ENCODE measurements at places on chromosomes 1 and 21. TPM values are rescaled to one million over a fixed set of nuclear protein-coding genes. Genes with fewer than 3 reads are reported as not detected.

- no peaks in the 10 kb centered on the region for H3K4me1 ChIP-seq
- H3K36me3 ChIP-seq = no peaks in the 10 kb centered on the region
- DNase-seq = no peak
- no peaks in the 10 kb centered on the region for H3K27me3 ChIP-seq
- H3K4me3 ChIP-seq = no peak overlapping the region
Measured at GRCh38 chr21:21713651-21714180, 715.5 kb downstream of the NCAM2 start.

DNA sequence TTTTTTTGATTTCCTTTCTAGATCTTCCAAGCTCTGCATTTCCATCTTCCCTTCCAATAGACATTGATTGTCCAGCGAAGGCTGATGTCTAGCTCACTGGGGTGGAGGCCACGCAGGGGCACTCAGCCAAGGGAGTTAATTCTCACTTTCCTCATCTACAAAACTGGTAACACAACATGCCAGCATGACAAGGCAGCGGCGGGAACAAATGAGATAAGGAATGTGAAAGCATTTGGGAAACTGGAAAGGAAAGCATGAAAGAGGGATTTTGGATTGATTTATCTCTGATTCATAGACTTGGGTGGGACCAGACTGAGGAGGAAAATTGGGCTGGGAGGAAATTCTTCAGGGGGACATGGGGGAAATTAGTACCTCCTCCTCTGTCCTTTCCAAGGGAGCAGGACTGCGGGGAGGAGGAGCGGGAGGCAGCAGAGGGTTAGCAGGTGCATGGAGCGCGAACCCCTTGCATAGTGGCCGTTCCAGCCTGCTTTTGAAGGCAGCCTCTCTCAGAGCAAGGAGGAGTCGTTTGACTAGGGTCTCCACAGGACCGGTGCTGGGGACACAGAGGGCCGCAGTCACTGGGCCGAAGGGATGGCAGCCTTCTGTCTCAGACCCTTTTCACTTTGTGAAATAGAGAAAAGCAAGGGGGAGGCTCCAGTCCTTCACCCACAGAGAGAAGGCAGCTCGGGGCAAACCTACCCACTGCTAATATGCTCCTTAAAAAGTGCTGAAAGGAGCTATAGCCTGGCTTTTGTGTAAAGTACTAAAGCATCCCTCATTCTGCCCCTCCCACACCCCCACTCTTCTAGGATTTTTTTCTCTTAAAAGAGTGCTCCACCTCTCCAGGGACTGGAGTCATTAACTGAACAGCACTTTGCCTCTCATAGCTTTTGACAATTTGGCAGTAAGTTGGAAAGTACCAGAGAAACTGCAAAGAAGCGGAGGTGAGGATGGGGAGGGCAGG, 89.2 kb downstream of the PLXNA2 start:
- no peak overlapping the region for H3K27ac ChIP-seq
- no peak for DNase-seq
- no peaks in the 10 kb centered on the region for H3K27me3 ChIP-seq

DNA sequence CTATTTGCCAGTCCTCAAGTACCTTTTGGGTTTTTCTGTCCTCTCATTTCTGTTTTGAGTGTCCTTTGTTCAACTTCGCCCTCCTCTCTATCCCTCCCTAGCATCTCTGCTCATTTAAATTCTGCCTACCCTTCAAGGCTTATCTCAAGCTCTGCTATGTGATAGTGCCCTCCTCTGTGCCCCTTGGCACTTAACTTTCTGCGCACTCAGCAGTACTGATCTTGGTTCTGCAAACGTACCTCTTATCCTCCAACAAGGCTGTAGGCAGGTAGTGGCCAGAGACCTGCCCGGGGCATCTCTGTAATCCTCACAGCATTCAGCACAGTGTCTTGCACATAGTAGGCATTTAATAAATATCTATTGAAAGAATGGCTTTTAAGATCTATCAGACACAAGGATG, 5.3 kb upstream of the IL20 start:
- no peaks in the 10 kb centered on the region for H3K4me1 ChIP-seq
- no peaks in the 10 kb centered on the region for H3K27me3 ChIP-seq
- no peak overlapping the region for H3K27ac ChIP-seq
- no peak overlapping the region for H3K4me3 ChIP-seq
- DNase-seq = no peak
- no peaks in the 10 kb centered on the region for H3K36me3 ChIP-seq

DNA sequence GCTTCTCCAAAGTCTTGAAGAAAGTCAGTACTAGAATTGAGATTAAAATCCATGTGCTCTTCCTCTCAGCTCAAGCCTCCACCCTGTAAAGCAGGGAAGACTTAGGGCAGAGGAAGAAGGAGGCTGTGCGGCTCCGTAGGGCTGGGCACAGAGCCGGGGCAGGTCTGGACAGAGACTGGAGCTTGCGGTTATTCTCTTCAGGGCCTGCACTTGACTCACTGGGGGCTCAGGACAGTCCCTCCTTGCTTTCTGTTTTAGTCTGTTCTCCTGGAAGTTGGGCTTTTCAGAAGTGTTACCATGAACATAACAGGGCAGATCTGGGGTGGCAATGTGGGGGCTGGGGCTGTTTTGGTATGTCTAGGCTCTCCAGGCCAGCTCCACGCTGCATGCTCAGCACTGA, 21.6 kb upstream of the TRABD2B start:
- H3K4me1 ChIP-seq = no peaks in the 10 kb centered on the region
- no peak overlapping the region for H3K4me3 ChIP-seq
- no peak for DNase-seq
- H3K27ac ChIP-seq = no peak overlapping the region
- H3K27me3 ChIP-seq = no peaks in the 10 kb centered on the region

DNA sequence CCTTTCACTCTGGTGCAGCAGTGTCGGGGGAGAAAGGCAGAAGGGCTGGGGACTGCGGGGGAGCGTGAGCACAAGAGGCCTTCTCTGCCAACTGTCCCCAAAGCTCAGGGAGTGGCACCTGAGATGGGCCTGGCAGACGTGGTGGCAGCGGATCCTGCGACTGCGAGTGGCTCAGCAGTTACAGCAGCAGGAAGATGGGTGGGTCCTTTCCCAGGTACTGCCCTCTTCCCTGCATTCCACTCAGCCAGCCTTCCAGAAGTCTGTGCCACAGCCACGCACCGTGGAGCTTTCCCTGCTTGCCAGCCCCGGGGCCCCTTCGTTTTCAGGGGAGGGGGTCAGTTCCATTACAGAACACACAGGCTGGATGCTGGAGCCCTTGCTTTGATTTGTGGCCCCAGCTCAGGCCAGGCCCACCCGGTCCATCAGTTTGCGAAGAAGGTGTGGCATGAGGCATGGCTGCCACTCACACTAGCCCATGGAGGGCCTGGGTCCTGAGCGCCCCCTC, 17.2 kb downstream of the MTHFR start:
- peaks cover 31% of the 10 kb centered on the region for H3K36me3 ChIP-seq
- DNase-seq = no peak
- no peaks in the 10 kb centered on the region for H3K27me3 ChIP-seq
- H3K4me1 ChIP-seq = peaks cover 79% of the 10 kb centered on the region
- peak overlapping the region; percentile 86 for H3K27ac ChIP-seq

GRCh38 chr21:46637952-46638746, 2.7 kb downstream of the PRMT2 start:
- H3K36me3 ChIP-seq = no peaks in the 10 kb centered on the region
- H3K27me3 ChIP-seq = no peaks in the 10 kb centered on the region
- no peak for DNase-seq
- H3K4me1 ChIP-seq = peaks cover 10% of the 10 kb centered on the region

GRCh38 chr1:227915564-227916553, 31.9 kb downstream of the WNT9A start:
- no peak overlapping the region for H3K27ac ChIP-seq
- no peaks in the 10 kb centered on the region for H3K4me1 ChIP-seq
- H3K36me3 ChIP-seq = no peaks in the 10 kb centered on the region
- no peak for DNase-seq
- H3K4me3 ChIP-seq = no peak overlapping the region

GRCh38 chr1:240244968-240245628, 153.4 kb downstream of the FMN2 start:
- no peak overlapping the region for H3K27ac ChIP-seq
- no peaks in the 10 kb centered on the region for H3K4me1 ChIP-seq
- no peak overlapping the region for H3K4me3 ChIP-seq
- no peaks in the 10 kb centered on the region for H3K27me3 ChIP-seq
- H3K36me3 ChIP-seq = no peaks in the 10 kb centered on the region

DNA sequence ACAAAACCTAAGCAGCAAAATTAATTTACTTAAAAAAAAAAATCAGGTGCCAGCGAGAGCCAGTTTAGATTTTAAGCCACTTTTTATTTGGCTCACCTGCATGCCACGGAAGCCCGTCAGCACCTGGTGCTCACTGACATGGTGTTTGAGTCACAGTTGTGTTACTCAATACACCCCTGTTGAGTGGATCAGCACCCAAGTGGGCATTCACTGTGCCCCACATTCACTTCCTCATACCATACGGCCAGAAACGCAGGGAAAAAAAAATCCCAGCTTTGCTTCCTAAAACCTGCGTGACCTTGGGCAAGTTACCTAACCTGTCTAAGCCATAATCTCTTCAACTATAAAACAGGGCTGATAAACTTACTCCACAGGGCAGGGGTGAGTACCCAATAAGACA, 42.8 kb upstream of the SIM2 start:
- no peak overlapping the region for H3K4me3 ChIP-seq
- no peaks in the 10 kb centered on the region for H3K4me1 ChIP-seq
- no peaks in the 10 kb centered on the region for H3K36me3 ChIP-seq
- peaks cover 26% of the 10 kb centered on the region for H3K27me3 ChIP-seq

DNA sequence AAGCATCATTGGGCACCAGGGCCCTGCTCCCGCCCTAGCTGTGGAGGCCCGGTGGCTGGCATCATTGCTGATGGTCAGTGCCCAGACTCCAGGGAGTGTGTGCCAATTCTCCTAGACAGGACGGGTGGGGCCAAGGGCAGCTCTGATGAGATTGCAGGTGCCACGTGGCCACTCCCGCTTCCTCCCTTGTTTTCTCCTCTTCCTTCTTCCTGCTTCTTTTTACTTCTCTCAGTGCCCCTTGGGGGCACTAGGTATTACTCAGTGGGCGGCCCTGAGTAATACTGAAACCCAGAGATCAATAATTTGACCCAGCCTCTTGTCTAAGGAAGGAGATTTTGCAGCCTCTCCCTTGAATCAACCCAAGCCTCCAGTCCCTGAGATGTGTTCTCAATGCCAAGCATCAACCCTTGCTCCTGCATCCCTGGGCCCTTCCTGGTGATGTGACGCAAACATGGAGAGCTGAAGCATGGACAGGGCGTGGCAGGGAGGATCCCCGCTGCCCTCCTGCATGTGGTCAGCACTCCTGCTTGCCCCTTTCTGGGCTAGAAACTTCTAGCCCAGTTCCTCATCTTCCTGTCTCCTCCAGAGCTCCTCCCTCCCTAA, 32.4 kb downstream of the CDK18 start:
- H3K27ac ChIP-seq = no peak overlapping the region
- H3K27me3 ChIP-seq = peaks cover 3% of the 10 kb centered on the region
- H3K4me3 ChIP-seq = no peak overlapping the region
- no peaks in the 10 kb centered on the region for H3K36me3 ChIP-seq

DNA sequence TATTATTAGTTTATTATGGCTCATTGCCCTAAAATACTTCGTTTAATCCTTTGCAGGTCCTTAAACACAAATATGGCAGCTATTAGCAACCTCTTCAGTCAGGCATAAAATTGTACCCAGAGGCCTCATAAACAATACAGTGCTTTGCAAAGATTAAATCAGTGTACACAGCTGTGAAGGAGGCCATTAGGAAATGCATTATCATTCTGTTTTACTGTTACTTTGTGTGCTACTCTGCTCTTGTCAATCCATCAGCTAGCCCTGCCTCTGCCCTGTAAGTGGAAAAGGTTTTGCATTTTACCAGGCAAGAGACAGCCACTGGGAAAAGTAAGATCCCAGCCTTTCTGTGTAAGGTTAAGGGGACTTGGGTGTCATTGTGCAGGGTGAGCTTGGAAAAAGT, 415.7 kb upstream of the DAB1 start:
- no peak for DNase-seq
- H3K4me3 ChIP-seq = no peak overlapping the region
- H3K4me1 ChIP-seq = no peaks in the 10 kb centered on the region
- no peak overlapping the region for H3K27ac ChIP-seq
- no peaks in the 10 kb centered on the region for H3K36me3 ChIP-seq
- no peaks in the 10 kb centered on the region for H3K27me3 ChIP-seq

DNA sequence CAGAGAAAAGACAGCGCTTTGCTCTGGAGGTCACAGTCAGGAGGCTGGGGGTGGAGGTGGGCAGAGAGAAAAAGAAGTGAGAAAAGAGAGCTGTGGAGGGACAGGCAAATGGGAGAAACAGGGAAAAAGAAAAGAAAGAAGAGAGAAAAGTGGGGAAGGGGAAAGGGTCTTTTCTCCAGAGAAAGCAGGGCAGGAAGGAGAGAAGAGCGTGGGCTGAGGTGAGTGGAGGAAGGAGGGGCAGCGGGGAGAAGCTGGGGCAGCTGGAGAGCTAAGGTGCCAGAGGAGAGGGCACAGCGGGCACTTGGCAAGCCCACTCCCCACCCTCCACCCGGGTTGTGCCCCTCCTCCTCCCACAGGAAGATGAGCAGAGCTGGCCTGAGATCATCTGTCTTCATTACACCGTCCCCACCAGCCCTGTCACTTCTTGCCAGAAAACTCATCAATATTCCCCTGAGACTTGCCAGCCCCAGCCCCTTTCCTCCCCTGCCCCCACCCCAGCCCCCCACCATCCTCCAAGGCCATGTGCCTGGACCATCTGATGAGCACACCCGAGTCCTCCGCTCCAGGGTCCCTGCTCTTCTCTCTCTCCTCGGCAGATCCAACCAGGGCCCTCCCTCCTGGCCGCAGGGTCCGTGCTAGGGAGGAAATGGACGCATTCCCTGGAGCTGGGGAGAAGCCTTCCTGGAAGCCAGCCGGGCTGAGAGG, 17.0 kb upstream of the BLACAT1 start:
- H3K4me1 ChIP-seq = no peaks in the 10 kb centered on the region
- peaks cover 3% of the 10 kb centered on the region for H3K27me3 ChIP-seq
- no peaks in the 10 kb centered on the region for H3K36me3 ChIP-seq
- DNase-seq = no peak
- no peak overlapping the region for H3K4me3 ChIP-seq

DNA sequence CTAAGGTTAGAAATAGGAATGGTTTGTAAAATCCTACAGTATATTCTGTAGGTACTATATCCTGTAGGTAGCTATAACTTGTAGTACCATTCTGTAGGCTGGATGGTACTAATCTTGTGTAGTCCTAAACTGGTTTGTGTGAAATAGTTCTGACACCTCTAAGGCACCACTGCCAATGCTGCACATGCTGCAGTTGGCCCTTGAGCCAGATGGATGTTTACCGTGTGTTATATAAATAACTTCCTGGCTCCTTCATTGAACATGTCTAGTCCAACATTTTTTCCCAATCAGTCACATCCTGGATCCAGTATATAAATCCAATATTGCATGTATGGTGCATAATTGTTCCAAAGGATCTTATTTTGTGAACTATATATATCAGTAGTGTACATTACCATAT, 89.5 kb upstream of the GNG4 start:
- H3K4me3 ChIP-seq = no peak overlapping the region
- no peak for DNase-seq
- no peaks in the 10 kb centered on the region for H3K4me1 ChIP-seq

Gene LCE2B
- total RNA-seq = not detected

Gene SLC9C2
- not detected for total RNA-seq

Gene POFUT2
- total RNA-seq = 13.1 TPM

Gene OR2L8
- not detected for total RNA-seq

Gene S100A14
- not detected for total RNA-seq

Gene ESPN
- 8.3 TPM for total RNA-seq

Gene PTPRU
- total RNA-seq = 13.0 TPM

All from adrenal gland (tissue), 19 donors.